ENCODE measurements at places on chromosomes 3 and 15. TPM values are rescaled to one million over a fixed set of nuclear protein-coding genes. Genes with fewer than 3 reads are reported as not detected.

- no peaks in the 10 kb centered on the region for H3K4me1 ChIP-seq
- H3K4me3 ChIP-seq, result no peak overlapping the region
- no peaks in the 10 kb centered on the region for H3K27me3 ChIP-seq
- no peak for DNase-seq
These were observed 11.7 kb upstream of the RARRES1 start for GRCh38 chr3:158743664-158744566.

Gene SLC22A13
- total RNA-seq, result not detected

GRCh38 chr15:61199681-61200080 lies 29.4 kb downstream of the RORA start:
- no peaks in the 10 kb centered on the region for H3K36me3 ChIP-seq
- H3K27me3 ChIP-seq, result no peaks in the 10 kb centered on the region
- H3K4me1 ChIP-seq, result no peaks in the 10 kb centered on the region
- no peak for DNase-seq

- H3K4me1 ChIP-seq, result peaks cover 29% of the 10 kb centered on the region
- H3K27ac ChIP-seq, result peak overlapping the region; percentile 72
- no peaks in the 10 kb centered on the region for H3K27me3 ChIP-seq
- no peak for DNase-seq
These were observed 667 bp upstream of the KLHDC8B start for GRCh38 chr3:49170744-49171118.
